ENCODE measurements at places on chromosomes 7 and 10.

DNA sequence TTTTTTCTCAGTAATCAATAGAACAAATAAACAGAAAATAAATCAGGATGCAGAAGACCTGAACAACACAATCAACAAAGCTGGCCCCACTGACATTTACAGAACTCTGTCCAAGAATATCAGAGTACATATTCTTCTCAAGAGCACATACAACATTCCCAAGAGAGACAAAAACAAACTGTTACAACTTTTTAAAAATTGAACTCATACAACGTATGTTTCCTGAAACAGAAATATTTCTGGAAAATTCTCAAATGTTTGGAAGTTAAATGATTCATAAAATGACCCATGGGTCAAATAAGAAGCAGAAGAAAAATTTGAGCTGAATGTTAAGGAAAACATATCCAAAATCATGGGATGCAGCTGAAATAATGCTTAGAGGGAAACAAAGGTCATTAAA is 93.9 kb upstream of the VIPR2 start:
- DNase-seq: no peak

GRCh38 chr10:7383442-7383841 is 27.4 kb downstream of the SFMBT2 start:
- no peak for DNase-seq

GRCh38 chr10:133200621-133201031 is 29.4 kb upstream of the UTF1 start:
- no peak for DNase-seq

GRCh38 chr7:152501506-152501905 is 65.7 kb upstream of the KMT2C start:
- no peak for DNase-seq

GRCh38 chr7:1539882-1540775 is 9.6 kb downstream of the MAFK start:
- DNase-seq: no peak

- no peak for DNase-seq
Observed at GRCh38 chr10:5895804-5896203, 5.8 kb downstream of the FBH1 start.

- DNase-seq: no peak
Observed at GRCh38 chr7:111532625-111533024, 29.7 kb downstream of the IMMP2L start.

GRCh38 chr7:141154131-141154732 is 80.4 kb downstream of the TMEM178B start:
- DNase-seq: no peak

- DNase-seq: no peak
Observed at GRCh38 chr10:71970331-71970730, 6.1 kb downstream of the CHST3 start.

DNA sequence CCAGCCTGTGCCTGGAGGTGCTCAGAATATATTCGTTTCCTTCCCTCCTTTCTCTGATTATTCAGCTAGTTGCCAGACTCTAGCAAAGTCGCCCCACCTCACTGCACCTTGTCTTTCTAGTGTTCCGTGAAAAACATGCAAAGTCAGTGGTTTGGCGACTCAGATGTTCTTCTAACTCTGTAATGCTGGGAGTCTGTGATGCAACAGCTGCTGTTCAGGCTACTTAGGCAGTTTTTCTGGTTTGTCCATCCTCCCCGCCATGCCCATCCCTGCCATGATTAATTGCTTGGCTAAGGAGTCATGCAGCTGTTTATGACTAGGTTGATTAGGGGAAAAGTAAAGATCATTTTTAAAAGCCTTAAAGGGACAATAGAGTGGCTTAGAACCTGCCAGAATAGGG is 99.4 kb downstream of the MTPN start:
- DNase-seq: no peak

GRCh38 chr7:158777793-158778192 is 51.5 kb downstream of the ESYT2 start:
- no peak for DNase-seq

DNA sequence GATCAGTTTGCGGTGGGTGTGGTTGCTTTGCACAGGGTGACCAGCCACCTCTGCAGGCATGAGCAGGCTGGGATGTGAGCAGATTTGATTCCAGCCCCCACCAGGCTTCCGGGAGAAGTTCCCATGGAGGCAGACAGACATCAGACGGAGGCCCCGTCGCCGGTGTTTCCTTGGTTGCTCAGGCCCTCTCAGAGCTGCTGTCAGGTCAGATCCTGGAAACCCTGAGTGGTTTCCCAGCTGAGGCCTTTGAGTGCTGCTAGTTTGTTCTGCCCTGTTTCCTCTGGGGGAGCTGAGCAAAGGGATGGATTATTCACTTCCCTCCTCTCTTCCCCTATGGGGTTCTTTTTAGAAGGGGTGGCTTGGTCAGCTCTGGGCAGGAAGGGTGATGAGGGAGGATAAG is 62.2 kb downstream of the FAM241B start:
- DNase-seq: no peak

Measured in stimulated activated naive B cell treated with anti-CD40 and anti-IgM and Interleukin-4, amounts not matched to agents 10 μg/mL and 1 μg/mL and 100 μg/mL, for 72 hours (primary cell).